Left ventricle myocardium inferior (tissue), 1 donor: ENCODE measurements at places on chromosomes 3 and 15. TPM values are rescaled to one million over a fixed set of nuclear protein-coding genes. Genes with fewer than 3 reads are reported as not detected.

DNA sequence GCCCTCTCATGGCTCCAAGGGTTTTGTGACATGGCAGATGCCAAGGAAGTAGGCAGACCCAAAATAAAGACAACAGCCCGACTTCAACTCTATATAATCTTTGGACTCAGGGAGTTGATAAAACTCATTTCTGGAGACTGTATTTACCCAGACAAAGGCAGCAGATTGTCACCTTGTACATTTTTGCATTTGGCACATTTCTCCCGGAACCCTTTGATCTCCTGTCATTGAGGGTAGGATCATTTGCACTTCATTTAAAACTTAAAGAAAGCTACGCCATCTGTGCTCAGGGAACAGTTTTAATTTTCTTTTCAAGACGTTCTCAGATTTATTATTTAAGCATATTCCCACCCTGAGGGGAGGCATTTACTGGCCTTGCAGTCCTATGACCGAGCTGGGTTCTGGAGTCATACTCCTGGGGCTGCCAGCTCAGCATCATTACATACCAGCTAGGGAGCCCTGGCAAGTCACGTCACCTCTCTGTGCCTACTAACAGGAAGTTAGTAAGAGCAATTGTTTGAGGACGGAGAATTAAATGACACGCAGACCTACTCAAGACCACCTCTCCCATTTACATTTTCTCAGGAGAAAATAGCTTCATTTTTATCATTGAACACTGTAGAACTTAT is 5.9 kb downstream of the CDCP1 start:
- DNase-seq, result no peak
- H3K4me3 ChIP-seq, result no peak overlapping the region
- peaks cover 41% of the 10 kb centered on the region for H3K27me3 ChIP-seq
- no peaks in the 10 kb centered on the region for H3K36me3 ChIP-seq

DNA sequence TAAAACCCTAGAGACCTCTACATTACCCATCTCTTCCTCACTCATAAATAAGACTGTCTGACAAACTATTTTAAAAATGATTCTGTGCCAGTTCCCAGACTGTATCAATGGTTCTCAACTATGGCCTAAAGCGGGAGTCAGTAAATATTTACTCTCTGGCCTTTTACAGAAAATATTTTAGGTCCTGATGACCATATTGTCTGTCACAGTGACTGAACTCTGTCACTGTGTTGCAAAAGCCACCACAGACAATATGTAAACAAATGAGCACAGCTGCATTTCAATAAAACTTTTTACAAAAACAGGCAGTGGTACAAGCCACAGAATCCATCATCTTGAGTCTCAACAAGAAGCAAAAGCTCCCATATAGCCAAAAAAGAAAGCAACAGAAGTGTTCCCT is 45.4 kb downstream of the PLOD2 start:
- H3K27me3 ChIP-seq, result no peaks in the 10 kb centered on the region
- no peak overlapping the region for H3K4me3 ChIP-seq
- DNase-seq, result no peak
- H3K36me3 ChIP-seq, result peaks cover 76% of the 10 kb centered on the region

DNA sequence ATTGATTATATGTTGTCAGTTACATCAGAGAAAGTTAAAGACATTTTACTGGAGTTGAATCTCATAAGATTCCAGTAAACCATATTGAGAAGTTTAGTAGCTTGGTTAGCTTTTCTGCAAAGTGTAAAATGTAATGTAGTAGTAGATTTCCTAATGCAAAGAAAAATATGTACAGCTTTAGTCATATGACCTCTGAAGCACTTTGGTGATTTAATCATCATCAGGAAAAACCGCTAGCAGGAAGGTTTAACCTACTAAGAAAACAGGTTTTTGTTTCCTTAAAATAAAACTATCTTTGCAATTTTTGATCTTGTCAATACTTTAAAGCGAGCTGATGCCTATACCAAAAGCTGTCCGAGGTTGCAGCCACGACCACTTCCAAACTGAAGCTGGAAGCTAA is 364.6 kb upstream of the ZNF385D start:
- no peaks in the 10 kb centered on the region for H3K4me1 ChIP-seq
- no peaks in the 10 kb centered on the region for H3K27me3 ChIP-seq
- H3K27ac ChIP-seq, result no peak overlapping the region
- no peaks in the 10 kb centered on the region for H3K36me3 ChIP-seq

GNAT1 gene
- total RNA-seq, result not detected

DNA sequence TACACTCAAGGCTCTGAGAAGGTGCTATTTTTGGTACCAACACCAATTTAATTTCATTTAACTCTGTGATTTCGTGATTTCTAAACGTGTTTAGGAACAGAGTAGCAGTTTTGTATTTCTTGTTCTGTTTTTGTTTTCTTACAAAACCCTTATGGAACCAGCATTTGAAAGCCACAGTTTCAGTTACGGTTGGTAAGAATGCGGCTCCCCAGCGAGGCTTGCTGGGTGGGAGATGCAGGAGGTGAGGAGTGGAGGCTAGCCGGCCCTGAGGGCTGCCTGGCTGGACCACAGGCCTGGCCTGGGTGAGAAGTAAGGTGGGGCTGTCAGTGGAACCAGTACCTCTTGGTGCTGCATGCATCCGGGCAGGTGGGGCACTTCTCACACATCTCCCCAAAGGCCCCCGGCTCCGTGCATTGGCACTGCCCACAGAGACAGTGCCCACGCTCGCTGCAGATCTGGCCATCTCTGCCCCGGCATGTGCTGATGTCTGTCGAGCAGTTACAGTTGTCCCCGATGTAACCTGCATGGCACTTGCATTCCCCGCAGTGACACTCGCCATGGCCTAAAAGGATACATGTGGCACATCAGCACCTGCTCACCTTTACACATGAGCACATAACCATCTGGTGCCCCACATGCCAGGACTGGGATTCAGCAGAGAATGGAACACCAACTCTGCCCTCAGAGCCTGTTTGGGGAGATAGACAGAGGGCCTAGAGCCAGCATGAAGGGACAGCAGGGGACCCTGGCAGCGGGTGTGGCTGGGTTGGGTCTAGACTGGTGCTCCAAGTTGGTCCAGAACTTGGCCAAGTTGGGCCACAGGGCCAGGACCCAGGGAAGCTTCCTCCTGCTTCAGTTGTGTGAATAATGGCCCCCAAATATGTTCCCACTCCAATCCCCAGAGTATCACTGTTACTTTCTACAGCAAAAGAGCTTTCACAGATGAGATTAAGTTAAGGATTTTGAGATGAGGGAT is 43.4 kb downstream of the UMPS start:
- peak overlapping the region; percentile 84 for H3K27ac ChIP-seq
- no peak overlapping the region for H3K4me3 ChIP-seq
- DNase-seq, result no peak

GABRB3 gene
- total RNA-seq, result 2.4 TPM

DUOX1 gene
- total RNA-seq, result 0.80 TPM

NR2E3 gene
- not detected for total RNA-seq

- no peaks in the 10 kb centered on the region for H3K27me3 ChIP-seq
- H3K4me3 ChIP-seq, result no peak overlapping the region
- H3K36me3 ChIP-seq, result no peaks in the 10 kb centered on the region
- H3K4me1 ChIP-seq, result no peaks in the 10 kb centered on the region
- DNase-seq, result no peak
- H3K27ac ChIP-seq, result no peak overlapping the region
Observed at GRCh38 chr15:31597466-31597865, 270.8 kb downstream of the KLF13 start.

DNA sequence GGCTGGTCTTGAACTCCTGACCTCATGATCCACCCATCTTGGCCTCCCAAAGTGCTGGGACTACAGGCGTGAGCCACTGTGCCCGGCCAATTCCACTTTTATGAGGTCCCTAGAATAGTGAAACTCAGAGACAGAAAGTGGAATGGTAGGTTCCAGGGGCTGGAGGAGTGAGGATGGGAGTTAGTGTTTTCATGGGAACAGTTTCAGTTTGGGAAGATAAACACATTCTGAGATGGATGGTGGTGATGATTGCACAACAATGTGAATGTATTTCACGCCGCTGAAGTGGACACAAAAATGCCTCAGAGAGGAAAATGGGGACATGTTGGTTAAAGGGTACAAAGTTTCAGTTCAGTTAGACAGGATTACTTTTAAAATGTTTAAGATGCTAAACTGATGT is 22.5 kb upstream of the HDAC11 start:
- no peaks in the 10 kb centered on the region for H3K36me3 ChIP-seq
- DNase-seq, result no peak
- no peak overlapping the region for H3K27ac ChIP-seq
- no peak overlapping the region for H3K4me3 ChIP-seq
- peaks cover under 1% of the 10 kb centered on the region for H3K4me1 ChIP-seq

- no peak for DNase-seq
- H3K4me1 ChIP-seq, result peaks cover 5% of the 10 kb centered on the region
- H3K27ac ChIP-seq, result no peak overlapping the region
- no peaks in the 10 kb centered on the region for H3K36me3 ChIP-seq
- no peaks in the 10 kb centered on the region for H3K27me3 ChIP-seq
Observed at GRCh38 chr3:60017631-60018030, 967.8 kb upstream of the CFAP20DC start.

DNA sequence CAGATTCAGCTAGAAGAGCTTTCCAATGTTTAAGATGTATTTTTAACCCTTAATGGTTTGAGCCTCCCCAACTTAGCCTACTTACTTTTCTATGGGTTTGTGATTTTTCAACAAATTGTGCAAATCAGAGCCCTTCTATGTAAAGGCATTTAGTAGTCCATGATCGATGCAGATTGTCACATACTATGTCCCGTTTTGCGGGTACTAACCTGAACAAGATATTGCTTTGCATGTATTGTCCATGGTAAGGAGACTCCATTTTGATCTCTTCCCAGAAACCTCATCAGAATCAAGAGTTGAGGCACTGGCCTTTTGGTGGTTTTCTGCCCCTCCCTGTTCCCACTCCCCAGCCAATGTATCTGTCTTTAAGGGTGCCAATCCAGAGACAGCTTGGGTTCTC is 60.8 kb downstream of the ETV5 start:
- H3K4me1 ChIP-seq, result no peaks in the 10 kb centered on the region
- H3K36me3 ChIP-seq, result peaks cover 57% of the 10 kb centered on the region

GRCh38 chr3:100358413-100358812 is 23.9 kb downstream of the NIT2 start:
- no peak overlapping the region for H3K27ac ChIP-seq
- no peak for DNase-seq

DNA sequence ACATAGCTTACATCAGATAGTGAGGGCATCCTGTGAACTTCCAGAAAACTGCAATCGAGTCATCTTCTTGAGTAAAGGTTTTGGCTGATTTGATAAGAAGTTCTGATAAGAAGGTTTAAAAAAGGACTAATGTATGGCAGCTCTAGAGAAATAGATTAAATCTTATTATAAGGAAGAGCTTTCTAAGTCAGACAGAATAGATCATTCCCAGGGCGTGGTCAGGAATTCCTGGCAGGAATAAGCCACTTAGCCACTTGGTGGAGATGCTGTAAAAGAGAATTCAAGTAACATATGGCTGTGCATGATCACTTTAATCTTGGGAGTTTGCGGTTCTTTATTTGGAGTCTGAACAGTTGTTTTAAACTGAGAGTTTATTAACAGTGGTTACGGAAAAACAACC is 17.4 kb downstream of the PGBD4 start:
- no peak overlapping the region for H3K27ac ChIP-seq
- H3K36me3 ChIP-seq, result no peaks in the 10 kb centered on the region
- DNase-seq, result no peak
- no peak overlapping the region for H3K4me3 ChIP-seq
- H3K27me3 ChIP-seq, result peaks cover 27% of the 10 kb centered on the region

TM4SF18 gene
- total RNA-seq, result 11.2 TPM

DNA sequence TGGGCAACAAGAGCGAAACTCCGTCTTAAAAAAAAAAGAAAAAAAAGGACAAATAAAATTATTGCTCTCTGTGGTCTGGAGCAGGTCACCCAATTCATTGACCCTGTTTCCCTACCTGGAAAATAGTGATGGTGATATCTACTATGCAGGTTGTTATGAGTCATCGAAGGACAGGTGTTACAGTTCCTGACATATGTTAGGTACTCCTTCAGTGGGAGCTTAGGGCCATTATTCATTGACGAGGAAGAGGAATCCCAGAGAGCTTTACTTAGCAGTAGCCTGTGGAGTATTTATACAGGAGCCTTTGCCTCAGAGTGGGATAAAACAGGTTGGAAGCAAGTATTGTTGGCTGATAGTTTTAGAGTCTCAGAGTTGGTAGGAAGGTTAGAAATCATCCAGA is 74.5 kb downstream of the SLC7A14 start:
- no peak overlapping the region for H3K4me3 ChIP-seq
- H3K27ac ChIP-seq, result no peak overlapping the region
- H3K36me3 ChIP-seq, result no peaks in the 10 kb centered on the region
- no peak for DNase-seq

- no peaks in the 10 kb centered on the region for H3K36me3 ChIP-seq
- no peaks in the 10 kb centered on the region for H3K4me1 ChIP-seq
- DNase-seq, result no peak
- no peak overlapping the region for H3K27ac ChIP-seq
Observed at GRCh38 chr3:97291901-97292300, 472.7 kb upstream of the ARL6 start.

GRCh38 chr15:26691249-26691648 is 81.6 kb downstream of the GABRB3 start:
- no peak for DNase-seq
- H3K27ac ChIP-seq, result no peak overlapping the region
- H3K27me3 ChIP-seq, result peaks cover 12% of the 10 kb centered on the region
- no peaks in the 10 kb centered on the region for H3K36me3 ChIP-seq

- no peaks in the 10 kb centered on the region for H3K36me3 ChIP-seq
- DNase-seq, result no peak
- H3K27me3 ChIP-seq, result no peaks in the 10 kb centered on the region
- no peak overlapping the region for H3K27ac ChIP-seq
- H3K4me3 ChIP-seq, result no peak overlapping the region
Observed at GRCh38 chr3:73137736-73138403, 76.4 kb downstream of the EBLN2 start.

DNA sequence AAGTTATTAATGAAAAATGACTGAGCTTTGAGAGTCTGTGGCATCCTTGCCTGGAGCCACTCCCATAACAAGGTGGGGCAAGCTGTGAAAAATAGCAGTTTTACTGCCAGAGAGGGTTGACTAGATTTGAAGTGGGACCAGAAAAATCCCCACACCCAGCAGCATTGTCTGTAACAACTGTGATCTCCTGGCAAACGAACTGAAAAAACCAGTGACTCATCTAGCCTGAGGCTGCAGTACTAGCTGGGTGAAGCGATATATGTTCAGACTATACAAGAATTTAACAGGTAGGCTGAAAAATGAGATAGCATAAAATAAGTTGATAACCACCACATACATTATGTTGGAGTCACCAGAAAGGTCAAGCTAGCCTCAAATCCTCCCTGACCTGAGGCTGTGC is 64.0 kb downstream of the DPH6 start:
- H3K4me3 ChIP-seq, result no peak overlapping the region
- H3K27ac ChIP-seq, result no peak overlapping the region
- H3K27me3 ChIP-seq, result no peaks in the 10 kb centered on the region
- DNase-seq, result no peak
